ENCODE measurements at places on chromosomes 2 and 18.

DNA sequence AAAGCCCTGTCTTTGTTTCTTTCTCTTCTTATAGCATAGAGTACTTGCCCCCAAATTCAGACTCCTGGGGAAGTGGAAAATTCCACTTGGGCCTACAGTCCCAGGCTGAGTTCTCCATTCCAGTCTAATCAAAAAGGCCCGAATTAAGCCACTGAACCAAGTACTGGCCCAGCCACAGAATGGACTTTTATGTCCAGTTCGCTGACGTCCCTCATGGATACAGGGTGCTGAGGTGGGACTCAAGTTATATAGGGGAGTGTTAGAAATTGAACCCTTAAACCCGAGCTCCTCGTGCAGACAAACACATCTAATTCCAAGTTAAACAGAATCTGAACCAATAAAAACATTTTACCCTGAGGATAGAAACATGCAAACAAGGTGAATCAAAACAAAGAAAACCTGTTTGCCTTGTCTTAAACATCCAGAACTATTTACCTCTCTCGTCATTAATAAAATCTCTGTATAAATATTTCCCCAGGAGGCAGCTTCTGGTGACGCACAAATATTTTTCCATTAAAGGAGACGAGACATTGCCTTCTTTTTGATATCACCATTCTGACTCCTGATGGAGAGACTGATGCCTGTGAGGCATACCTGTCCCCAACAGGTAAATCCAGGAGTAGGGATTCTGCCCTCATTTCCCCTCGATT, 136.8 kb upstream of the ARL4C start:
- no peak for DNase-seq

- DNase-seq, result no peak
These were observed 15.6 kb downstream of the SLC4A5 start for GRCh38 chr2:74327627-74328026.

DNA sequence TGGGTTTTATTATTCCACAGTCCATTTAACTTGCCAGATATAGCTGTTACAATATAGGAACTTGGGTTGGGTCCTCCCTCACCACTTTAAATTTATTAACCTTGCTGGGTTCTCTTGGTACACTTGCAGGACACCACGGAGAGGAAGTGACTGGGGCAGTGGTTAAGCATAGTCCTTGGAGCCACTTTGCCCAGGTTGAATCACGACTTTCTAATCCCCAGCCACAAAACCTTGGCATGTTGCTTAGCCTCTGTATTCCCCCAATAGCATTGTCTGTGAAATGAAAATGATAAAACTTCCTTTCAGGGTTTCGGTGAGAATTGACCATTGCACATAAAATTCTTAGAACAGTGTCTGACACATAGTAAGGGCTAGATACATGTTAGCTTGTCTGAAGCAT, 221.2 kb downstream of the IRS1 start:
- DNase-seq, result no peak

- DNase-seq, result no peak
These were observed 26.8 kb downstream of the AAK1 start for GRCh38 chr2:69616755-69617154.

GRCh38 chr18:50624981-50625380, 65.1 kb downstream of the MAPK4 start:
- DNase-seq, result no peak

DNA sequence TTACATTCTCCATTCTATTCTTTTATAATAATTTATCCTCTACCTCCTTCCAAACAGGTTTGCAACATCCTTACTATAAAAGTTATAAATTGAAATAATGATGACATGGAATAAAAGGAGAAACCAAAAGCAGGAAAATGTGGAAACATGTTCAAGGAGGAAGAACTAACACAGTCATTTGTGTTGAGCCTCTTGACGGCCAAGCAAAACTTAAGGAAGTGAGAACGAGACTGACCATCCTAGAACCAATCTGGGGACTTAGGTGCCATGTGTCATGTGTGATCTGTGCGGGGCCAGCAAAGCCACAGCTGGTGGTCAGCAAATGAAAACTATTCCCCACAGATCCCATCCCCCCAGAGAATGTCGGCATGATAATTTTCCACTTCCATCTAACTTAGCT, 25.6 kb upstream of the FAM124B start:
- DNase-seq, result no peak

- no peak for DNase-seq
These were observed 224.9 kb downstream of the INSIG2 start for GRCh38 chr2:118312969-118313756.

GRCh38 chr2:120854014-120854620, 118.4 kb downstream of the GLI2 start:
- no peak for DNase-seq

- no peak for DNase-seq
These were observed 69.3 kb downstream of the NCKAP5 start for GRCh38 chr2:133498662-133499585.

GRCh38 chr2:63590626-63591408, 2.1 kb downstream of the MDH1 start:
- DNase-seq, result peak; percentile 3

DNA sequence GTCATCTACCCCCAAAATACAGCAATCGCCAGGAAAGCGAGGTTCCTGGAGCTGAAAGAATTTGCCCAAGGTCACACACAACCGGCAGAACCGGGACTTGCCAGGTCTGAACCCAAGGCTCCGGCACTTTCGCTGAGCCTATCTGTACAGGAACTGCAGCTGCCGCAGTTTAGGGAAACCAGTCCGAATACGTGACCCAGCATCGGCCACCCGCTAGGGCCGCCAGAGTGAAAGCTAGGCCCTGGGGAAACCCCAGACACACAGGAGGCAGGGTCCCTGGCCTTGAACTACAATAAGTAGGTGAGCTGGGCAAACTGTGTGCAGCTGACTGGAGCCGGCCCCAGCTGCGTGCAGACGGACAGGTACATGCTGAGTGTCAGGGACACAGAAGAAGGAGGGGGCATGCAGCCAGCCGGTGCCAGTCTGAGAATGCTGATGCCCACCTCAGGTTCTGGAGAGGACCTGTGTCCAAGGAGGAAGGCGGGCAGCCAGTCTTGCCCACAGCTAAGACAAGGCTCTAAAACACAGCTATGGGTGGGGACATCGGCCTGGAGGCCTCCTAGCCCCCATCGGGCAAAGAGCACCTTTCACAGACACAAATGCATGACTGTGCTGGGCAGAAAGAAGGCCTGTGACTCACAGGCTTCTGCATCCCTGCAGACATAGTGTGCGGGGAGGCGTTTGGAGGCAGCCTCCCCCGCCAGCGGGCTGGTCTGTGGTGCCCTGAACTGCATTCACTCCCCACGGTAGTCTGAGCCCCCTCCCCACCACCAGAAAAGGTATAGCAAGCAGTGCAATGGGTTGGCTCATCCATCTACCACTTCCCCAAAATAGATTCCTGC, 107.4 kb upstream of the ID2 start:
- DNase-seq, result peak; percentile 69

DNA sequence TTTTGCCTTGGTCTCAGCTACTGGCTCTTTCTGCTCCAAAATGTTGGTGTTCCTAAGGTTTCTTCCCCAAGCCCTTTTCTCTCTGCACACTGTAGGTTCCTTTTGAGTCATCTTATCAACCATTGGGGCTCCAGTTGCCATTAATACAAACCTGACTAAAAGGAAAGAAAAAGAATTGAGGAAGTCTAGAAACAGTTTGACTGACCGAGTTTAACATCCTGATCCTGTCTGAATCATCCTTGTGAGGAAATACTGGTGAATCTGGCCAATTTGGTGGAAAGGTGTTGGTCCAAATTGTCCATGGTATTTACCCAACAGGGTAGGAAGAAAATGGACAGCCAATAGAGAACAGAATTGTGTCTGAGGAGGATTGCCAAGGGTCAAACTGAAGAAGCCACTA, 38.3 kb downstream of the CRYGD start:
- DNase-seq, result no peak

- no peak for DNase-seq
These were observed 185.4 kb downstream of the SNTG2 start for GRCh38 chr2:1136067-1136466.

DNA sequence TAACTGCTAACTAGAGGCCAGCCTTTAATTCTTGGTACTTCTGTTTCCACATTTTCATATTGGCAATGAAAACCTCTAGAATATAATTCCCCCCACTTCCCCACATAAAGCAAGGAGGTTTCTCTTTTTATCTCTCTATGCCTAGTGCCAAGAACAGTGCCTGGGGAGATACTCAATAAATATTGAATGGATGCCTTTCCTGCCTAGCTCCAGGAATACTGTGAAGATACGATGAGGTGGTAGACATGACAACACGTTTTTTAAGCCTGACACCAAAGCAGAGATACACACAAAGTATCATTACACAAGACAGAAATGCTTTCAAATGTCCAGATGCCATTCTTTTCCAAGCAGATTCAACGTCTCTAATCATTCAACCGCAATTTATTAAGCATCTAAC, 535.5 kb downstream of the XIRP2 start:
- DNase-seq, result no peak

DNA sequence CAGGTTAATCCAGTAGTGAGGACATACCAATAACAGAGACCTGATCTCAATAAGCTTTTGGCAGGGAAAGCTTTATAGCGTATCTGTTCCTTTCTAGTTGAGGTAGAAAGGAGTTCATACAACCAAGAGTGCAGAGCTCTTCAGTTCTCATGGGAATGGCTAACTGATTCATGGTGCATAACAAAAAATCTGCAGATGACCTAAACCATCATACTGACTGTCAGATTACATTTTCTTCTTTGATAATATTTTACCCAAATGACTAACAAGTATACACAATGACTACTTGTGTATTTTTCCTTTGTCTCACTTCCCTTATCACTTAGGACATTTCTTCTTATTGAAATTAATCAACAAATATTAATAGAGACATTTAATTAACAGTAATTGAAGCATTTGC, 140.0 kb upstream of the SERTAD2 start:
- no peak for DNase-seq

GRCh38 chr2:185473838-185474237, 264.8 kb upstream of the FSIP2 start:
- no peak for DNase-seq

GRCh38 chr2:127400533-127400896, 12.7 kb upstream of the MAP3K2 start:
- no peak for DNase-seq

DNA sequence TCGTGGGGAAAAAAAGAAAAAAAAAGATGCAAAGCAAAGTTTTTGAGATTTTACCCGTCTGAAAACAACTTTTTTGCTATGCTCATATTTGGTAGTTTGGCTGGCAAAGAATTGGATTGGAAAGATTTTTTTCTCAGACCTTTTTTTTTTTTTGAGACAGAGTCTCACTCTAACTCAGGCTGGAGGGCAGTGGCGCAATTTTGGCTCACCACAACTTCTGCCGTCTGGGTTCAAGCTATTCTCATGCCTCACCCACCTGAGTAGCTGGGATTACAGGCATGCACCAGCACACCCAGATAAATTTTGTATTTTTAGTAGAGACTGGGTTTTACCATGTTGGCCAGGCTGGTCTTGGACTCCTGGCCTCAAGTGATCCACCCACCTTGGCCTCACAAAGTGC, 56.3 kb upstream of the TANC1 start:
- DNase-seq, result no peak

GRCh38 chr2:112606547-112606946, 22.1 kb downstream of the CHCHD5 start:
- no peak for DNase-seq

DNA sequence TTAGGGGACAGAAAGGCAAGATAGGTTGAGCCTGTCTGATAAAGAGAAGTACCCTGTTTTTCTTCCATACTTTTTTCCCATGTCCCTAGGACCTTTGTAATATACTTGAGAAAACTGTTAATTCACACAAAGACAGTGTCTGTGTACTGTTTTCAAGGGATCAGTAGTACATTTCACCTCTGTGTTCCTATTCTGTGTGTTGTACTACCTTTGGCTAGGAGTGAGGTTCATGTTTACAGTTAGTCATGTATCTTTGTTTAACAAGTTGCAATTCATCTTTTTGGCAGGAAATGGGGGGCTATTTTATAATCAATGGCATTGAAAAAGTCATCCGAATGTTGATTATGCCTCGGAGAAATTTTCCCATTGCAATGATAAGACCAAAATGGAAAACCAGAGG, 6.7 kb downstream of the POLR1B start:
- DNase-seq, result no peak

DNA sequence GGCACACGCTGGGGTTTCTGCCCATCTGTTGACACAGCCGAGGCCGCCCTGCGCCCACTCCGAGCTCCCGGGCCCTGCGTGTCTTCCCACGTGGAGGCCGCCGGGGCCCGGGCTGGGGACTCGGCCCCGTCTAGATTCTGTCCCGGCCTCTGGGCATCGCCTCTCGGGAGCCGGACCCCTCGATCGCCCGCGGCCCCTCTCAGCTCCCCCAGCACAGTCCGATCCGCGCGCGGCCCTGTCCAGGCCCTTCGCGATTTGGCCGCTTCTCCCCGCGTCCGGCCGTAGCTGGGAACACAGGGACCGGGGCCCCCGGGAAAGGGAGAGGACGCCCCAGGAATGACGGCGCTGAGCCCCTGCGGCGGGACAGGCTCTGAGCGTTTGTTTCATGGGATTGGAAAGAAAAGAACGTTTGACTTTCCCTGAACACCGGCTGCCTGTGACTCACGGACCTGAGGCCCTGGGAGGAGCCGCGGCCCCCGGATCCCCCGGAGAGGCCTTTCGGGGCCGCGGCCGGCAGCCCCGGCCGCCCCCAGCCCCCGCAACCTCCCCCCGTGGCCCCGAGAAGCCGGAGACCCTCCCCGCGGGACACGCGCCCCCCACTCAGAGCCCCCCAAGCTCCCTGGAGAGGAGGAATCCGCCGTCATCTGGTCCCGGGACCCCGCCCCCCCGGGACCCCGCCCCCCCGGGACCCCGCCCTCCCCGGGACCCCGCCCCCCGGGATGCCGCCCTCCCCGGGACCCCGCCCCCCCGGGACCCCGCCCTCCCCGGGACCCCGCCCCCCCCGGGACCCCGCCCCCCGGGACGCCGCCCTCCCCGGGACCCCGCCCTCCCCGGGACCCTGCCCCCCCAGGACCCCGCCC, 62.7 kb upstream of the CTDP1 start:
- no peak for DNase-seq

DNA sequence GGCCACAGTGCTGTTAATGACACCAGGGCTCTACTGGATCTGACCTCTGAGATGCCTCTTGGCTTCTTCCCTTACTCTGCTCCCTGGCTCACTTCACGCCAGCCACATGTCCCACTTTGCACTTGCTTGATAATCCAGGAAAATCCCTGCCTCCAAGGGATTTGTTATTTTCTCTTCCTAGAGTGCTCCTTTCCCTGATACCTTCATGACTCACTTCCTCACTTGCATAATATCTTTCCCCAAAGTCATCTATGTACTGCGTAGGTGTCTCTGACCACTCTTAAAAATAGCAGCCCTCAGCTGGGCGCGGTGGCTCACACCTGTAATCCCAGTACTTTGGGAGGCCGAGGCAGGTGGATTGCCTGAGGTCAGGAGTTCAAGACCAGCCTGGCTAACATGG, 572.3 kb downstream of the PLCL1 start:
- DNase-seq, result no peak

- DNase-seq, result no peak
These were observed 1.3 kb downstream of the SP9 start for GRCh38 chr2:174335988-174336500.

DNA sequence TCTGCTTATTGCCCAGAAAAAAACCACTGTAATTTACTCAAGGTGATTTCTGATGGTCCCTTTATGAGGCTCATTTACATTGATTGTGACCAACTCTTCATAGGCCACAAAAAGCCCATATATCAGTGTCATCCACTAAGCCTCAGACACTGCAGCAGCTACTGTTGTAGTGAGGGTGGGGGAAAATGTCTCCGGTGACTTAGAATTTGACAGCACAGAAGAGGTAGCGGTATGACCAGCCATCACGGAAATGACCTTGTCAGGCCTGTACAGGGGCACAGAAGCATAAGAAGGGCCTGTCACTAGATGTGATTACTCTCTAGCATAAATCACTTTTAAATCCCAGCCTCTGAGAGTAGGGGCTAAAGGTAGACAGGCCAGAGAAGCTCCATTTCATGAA, 190.3 kb downstream of the PAX3 start:
- DNase-seq, result no peak

Data from SHP77 (cell line).